DMS53 (cell line): ENCODE measurements at places on chromosomes 12 and 14.
A peak's percentile ranks its signal among the peaks of the same experiment; 100 is the strongest.

DNA sequence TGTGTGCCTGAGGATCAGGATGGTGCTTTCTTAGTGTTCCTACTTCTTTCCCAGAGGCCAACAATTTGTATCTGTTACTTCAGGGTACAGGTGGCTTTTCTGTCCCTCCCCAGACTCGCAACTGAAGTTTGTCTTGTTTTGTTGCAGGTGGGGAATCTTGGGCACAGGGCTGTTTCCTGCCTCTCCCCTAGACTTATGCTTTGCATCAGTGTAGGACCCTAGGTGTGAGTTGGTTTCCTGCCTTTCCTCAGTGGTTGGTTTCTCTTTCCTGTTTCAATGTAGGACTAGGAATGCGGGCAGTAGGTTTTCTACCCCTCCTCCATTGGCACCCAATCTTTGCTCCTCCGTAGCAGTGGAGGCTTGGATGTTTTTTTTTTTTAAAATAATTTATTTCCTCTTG lies 87.0 kb downstream of the TRMT5 start:
- DNase-seq = no peak

DNA sequence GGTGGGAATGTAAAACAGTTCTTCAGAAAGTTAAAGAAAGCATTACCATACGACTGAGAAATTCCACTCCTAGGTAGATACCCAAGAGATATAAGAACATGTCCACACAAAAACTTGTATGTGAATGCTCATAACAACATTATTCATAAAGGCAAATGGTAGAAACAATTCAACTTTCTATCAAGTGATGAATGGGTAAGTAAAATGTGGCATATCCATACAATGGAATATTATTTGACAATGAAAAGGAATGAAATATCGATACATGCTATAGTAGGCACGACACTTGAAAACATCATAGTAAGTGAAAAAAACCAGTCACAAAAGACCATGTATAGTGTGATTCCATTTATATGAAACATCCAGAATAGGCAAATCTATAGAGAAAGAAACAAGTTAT lies 71.3 kb downstream of the GALNT8 start:
- no peak for DNase-seq

DNA sequence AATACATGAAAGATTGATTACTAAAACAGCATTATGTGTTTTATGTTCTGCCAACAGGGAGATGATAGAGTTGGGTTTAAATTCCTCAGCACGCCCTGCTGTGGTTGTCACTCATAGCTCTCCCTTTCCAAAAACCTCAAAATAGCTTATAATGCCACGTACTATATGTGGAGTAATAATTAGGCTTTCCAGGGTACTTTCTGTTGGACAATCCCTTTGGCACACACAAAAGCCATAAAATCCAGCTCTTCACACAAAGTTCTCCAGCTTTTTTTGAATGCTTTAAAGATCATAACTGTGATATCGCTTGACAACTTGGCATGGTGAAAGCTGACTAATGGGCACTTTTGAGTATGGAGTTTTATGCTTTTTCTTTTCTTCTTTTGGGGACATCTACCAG lies 145.3 kb upstream of the DCN start:
- DNase-seq = no peak

DNA sequence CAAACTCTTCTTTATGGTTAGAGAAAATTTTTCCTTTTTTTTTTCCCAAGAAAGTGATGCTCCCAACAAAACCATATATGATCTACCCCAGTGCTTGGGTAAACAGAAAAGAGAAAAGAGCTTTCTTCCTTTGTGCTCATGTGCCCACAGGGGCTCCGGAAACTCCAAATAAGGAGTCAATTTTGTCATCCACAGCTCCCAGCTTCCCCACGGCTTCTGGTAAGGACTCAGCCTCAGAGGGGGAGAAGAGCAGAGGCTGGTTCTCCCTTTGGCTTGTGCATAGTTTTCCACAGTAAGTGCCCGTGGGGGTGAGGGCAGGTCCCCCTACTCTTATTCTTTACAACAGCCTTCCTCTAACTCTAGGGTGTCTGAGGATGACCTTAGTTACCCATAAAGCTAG lies 13.3 kb upstream of the RGS6 start:
- peak; percentile 27 for DNase-seq

- no peak for DNase-seq
Observed at GRCh38 chr14:105311838-105312237, 2.7 kb upstream of the PACS2 start.
